ENCODE measurements at places on chromosomes 2 and 18.
A peak's percentile ranks its signal among the peaks of the same experiment; 100 is the strongest.

DNA sequence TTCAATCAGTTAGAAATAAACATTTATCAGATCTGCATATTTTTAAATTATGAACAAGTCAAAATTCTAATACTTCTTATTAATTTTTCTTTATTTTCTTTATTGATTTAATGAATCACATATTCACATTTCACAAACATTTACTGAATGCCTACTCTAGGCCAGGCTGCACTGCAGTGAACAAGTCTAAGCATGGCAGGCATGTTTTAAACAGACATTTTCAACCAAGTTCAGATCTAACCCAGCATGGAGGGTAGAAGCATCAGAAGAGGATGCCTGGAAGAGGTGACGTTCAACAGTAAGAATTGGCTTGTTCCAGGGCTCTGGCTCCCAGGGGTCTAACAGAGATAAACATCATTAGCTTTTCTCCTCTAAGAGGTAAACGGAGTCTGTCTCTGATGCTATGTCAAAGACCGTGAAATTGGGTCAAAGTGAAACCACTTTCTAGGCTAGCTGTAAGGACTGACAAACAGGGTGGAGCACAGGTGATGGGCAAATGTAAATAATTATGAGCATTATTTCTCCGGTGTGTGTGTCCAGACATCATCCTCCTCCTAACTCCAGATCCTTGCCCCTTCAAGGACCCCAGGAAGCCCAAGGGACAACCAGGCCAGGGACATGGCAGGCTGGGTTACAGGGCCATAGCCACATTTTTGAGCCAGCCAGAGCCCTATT, 50.6 kb downstream of the UNC50 start:
- DNase-seq, result no peak

GRCh38 chr18:5556310-5556974, 12.6 kb upstream of the EPB41L3 start:
- DNase-seq, result no peak

GRCh38 chr2:196944570-196944969, 18.1 kb upstream of the PGAP1 start:
- DNase-seq, result no peak

GRCh38 chr2:43376523-43377198, 150.3 kb upstream of the ZFP36L2 start:
- no peak for DNase-seq

- no peak for DNase-seq
These were observed 11.1 kb downstream of the PROC start for GRCh38 chr2:127429291-127429690.

DNA sequence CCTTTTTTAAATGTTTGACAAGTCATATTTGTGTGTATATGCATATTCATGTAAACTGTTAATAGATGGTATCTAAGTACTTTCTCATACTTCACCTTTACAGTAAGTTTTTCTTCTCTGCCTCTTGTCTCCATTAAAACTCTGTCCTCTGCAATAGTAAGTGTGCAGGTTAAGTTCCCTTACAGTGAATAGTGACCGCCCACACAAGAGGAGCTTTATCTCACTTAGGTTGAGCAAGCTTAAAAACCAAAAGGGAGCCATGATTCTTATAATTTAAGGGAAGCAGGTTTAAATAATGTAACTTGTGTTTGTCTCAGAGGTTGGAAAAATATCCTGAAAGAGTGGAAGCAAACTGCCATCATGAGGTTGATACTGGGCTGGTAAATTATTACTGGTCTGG, 61.3 kb downstream of the MRPS9 start:
- no peak for DNase-seq

DNA sequence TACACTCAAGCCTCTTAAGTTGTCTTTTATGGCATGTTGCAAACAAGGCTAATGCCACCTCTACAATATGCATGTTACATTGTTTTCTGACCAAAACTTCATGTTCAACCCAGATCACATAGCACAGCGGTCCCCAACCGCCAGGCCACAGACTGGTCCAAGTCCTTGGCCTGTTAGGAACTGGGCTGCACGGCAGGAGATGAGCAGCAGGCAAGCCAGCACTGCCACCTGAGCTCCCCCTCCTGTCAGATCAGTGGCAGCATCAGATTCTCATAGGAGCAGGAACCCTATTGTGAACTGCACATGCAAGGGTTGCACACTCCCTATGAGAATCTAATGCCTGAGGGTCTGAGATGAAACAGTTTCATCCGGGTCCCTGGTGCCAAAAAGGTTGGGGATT, 324.8 kb upstream of the CHAC2 start:
- DNase-seq, result no peak

- peak; percentile 90 for DNase-seq
These were observed 56.1 kb downstream of the TNP1 start for GRCh38 chr2:216803791-216804190.

All from NCI-H446 (cell line).